T-helper 17 cell (primary cell): ENCODE measurements at places on chromosomes 4 and X. TPM values are rescaled to one million over a fixed set of nuclear protein-coding genes. Genes with fewer than 3 reads are reported as not detected.

The DCAF12L2 gene
- total RNA-seq, result not detected

The CSN3 gene
- not detected for total RNA-seq

The SPIN2A gene
- total RNA-seq, result 0.42 TPM

The RAB33B gene
- 19.9 TPM for total RNA-seq

The SLIT2 gene
- total RNA-seq, result not detected

The PPP2R2C gene
- not detected for total RNA-seq

The SPACA5 gene
- not detected for total RNA-seq
